ENCODE measurements at places on chromosomes 12 and 14.

DNA sequence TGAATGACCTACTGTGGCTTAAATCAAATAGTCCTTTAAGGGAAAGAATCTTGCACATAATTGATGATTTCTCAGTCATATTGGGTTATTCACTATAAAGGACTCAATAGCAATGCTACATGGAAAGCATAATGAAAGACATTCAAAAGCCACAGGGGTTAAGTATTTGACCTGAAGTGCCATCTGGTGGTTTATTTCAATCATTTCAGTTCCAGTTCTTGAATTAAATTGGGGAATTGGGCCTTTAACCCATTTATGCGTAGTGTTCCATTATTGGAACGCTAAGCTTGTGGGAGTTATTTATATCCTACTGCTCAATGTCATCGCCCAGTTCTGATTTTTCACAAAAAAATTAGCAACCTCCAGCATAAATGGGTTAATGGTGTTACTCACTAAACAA lies 41.3 kb upstream of the C12orf71 start:
- no peak for DNase-seq

DNA sequence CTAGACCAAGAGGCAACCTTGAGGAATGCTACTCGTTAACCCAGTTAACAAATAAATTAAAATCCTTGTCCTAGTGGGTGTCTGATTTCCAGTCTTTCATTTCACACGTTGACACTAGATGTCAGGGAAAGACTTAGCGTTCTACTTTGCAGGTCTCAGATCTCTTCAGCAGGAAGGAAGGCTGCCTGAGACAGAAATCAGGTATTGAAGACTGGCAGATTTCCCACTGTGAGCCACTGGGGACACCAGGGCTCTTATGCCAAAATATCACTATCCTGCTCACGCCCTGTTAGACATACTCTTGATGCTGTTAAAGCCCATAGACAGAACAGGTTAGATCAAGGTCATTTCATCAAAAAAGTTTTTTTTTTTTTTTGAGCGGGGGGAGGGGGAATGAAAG lies 33.0 kb downstream of the EMP1 start:
- DNase-seq: no peak

GRCh38 chr14:104518659-104519350 lies 60.8 kb upstream of the C14orf180 start:
- no peak for DNase-seq

DNA sequence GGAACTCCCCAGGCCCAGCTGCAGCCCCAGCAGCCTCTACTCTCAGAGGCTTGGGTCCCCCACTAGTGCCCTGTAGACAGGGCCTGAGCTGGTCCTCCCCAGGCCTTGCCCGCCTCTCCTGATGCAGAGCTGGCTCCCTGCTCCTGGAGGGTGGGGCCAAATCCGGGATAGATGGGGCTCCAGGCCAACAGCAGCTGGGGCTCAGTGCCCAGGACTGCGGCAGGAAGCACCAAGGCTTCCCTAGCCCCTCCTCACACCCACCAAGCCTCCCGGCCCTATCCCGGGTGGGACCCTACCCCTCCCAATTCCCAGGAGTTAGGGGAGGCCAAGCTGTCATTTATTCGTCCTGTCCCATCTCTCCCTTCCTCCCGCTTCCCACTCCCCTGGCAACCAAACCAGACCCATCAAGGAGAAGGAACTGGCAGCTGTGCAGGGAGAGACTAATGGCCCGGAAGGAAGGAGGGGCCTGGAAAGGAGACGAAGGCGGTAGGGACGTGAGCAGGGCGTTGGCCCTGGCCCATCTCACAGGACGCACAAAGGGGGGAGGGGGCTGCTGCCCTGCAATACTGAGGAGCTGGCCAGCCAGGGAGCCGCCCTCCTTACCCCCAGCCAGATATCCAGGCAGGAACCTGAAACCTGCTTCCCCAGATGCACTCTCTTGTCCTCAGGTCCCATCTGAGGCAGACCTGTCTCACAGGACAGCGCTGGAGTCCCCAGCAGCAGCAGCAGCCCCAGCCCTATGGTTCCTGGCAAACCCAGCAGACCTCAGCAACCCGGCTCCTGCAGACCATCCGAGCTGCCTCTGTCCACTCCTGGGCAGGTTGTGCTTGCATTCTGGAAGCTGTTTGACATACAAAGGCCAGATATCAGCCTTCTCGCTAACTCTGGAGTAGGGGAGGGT lies 1.6 kb upstream of the PRPH start:
- DNase-seq: no peak

GRCh38 chr12:43287706-43288383 lies 264.2 kb downstream of the ADAMTS20 start:
- no peak for DNase-seq

GRCh38 chr14:68346556-68347343 lies 446.1 kb downstream of the ZFP36L1 start:
- DNase-seq: no peak

DNA sequence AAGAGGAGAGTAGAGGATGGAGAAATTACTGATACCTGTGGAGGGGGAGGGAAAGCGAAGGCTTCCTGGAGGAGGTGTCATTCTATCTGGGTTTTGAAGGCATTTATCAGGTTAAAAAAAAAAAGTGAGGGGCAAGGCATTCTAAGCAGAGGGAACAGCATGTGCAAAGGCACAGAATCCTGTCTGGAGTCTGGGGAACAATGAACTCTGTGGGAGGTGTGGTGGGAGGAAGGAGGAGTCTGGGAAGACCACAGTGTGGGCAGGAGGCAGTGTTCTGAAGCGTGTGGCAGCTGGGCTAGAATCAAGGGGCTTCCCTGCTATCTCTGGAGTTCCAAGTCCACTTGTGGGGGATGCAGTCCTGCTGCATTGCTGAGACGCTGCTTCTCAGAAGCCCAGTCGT lies 123.4 kb downstream of the RBM19 start:
- no peak for DNase-seq

- no peak for DNase-seq
Measured at GRCh38 chr12:76813265-76813664, 49.4 kb downstream of the ZDHHC17 start.

DNA sequence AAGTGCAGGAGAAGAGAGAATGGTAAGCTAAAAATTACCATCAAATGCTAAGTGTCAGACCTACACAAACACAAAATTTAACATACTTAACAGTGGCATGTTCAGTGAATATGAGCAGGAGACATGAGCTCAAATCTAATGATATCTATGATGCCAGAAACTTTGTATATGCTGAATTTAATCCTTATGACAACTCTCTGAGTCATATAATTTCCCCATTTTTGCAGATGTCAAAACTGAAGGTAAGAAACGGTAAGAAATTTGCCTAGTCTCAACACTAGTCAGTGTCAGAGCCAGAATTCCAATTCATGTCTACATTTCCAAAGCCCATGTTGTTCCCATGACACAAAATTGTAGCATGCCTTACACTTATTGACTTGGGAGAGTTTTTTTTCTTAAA lies 375.8 kb downstream of the APAF1 start:
- no peak for DNase-seq

DNA sequence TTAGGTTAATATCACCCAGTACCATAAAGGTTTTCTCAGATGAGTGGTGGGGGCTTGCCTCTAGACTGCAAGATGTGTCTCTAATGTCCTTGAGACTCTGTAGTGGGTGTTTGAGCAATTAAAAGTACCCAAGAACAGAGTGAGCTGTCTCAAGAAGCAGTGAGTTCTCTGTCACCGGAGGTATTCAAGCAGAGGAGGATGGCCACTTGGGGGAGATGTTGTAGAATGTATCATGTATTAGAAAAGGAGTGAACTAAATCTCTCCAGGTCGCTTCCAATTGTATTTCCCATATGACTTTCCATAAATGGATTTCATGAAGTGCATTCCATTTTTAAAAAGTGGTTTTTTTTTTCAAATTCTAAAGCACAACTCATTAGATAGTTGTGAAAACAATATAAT lies 35.0 kb downstream of the SLC17A8 start:
- DNase-seq: no peak

DNA sequence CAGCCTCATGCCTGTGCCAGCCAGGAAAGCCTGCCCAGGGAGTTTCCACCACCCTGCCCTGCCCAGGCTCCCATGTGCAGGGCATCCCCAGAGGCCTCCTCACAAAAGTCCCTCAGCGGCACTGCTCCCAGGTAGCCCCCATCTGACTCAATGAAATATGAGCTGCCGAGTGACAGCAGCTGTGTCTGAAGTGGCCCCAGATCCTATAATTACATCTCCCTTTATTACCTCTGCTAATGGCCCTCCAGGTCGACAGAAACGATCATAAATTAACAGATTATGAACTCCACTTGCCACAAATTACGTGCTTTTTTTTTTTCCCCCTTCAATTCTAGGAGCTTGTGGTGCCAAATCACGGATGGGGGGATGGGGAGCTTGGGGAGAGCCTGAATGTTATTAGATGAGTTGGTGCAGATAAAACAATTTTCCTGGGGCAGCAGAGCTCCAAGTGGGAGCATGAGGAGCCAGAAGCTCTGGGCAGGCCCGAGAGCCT lies 110.4 kb downstream of the ESRRB start:
- DNase-seq: no peak

GRCh38 chr12:68446384-68446783 lies 114.2 kb upstream of the MDM1 start:
- no peak for DNase-seq

DNA sequence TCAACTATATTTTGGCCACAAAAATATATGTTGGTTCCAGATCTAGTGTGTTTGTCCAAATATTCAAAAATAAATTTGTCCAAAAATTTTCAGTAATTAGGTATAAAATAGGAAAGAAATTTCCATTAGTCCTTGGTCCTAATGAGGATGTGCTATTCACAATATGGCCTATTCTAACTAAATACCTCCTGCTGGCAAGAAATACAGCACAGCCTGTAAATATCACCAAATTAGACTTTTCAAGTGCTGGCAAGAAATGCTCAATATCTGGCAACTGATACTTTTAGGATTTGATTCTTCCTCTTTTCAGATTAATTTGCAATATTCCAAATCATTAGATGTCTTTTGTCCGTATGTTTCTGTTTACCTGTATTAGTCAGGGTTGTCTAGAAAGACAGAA lies 1446.2 kb downstream of the LRFN5 start:
- DNase-seq: no peak

DNA sequence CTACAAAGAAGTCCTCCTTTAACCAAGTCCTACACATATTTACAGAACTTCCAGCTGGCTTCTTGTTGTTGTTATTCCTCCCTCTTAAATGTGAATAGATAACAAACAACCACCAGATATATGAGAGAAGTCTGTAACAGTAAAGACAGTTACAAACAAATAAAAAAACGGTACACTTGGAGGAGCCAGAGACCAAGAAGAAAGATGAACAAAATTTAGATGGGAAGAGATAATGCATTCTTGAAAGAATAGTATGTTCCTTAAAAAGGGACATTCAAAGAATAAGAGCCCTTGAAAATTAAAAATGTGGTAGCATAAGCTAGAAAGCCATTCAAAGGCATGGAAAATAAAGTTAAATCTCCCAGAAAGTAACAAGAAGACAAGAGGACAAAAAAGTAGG lies 25.9 kb downstream of the SLCO1A2 start:
- no peak for DNase-seq

DNA sequence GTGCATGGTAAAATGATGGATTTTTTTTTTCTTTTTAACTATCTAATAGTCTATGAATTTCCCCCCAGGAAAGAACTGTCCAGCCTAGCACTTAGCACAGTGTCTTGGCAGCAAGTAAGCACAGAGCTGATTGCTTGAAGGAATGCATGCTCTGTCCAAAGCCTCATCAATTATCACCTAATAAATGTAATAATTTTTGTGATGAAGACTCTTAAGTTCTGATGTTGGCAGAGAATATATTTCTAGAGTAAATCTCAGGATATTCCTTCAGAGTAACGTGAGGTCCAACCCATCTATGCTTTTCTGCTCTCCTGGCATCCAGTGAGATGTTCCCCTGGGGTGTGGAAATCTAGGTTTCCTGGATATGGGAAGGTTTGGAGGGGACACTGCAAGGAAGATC lies 152.4 kb downstream of the TMX1 start:
- no peak for DNase-seq

GRCh38 chr14:66359500-66359899 lies 126.7 kb upstream of the CCDC196 start:
- DNase-seq: peak; percentile 5

- DNase-seq: no peak
Measured at GRCh38 chr14:63672417-63673180, 30.9 kb upstream of the WDR89 start.

DNA sequence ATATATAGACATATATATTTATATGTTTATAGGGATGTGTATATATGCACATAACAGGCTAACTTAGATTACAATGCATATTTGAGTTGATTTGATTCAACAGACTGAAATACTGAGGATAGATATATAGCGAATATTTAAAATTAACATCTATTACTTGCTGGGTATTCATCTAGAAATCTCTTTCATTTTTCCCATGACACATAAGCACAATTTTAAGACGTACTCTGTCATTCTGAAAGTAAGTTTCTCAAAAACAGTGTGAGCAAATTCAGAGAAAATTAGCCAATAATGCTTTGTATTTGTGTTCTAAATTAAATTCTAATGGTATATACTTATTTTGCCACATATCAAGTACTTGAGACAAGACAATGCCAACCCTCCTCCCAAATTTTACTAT lies 907.5 kb upstream of the MDGA2 start:
- no peak for DNase-seq

DNA sequence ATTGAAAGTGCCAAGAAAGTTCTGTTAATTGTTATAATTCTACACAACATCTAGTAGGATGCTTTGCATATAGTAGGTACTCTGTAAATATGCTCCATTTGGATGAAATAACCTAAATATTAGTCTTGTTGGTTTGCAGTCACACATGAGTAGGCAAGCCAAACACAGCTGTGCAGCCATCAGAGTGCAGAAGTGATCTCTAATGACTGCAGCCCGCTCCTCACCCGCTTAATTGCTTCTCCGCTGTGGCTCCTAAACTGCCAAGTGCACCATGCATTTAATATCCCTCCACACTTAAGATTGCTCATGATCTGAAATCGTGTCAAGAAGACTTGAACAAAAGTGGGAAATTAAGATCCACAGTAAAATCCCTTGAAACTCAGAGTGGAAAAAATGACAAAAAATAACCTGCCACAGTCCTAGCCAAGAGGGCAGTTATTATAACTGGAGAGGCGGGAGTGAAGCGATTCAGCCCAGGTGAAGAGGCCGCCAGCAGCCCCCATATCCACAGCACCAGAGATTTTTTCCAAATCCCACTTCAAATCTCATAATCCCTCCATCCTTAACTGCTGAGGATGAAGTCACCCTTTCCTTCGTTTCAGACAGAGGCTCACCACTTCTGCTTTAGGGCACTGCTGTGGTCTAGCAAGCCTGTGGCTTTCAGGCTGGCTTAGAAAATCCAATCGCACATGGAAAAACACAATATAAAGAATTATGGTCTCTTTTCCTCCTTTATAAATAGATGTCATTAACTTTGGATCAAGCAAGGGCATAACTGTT lies 69.5 kb downstream of the TMEM30B start:
- no peak for DNase-seq

Measured in activated gamma-delta T cell treated with Interleukin-2 at 50 U/mL for 16 hours (primary cell).